ENCODE measurements at places on chromosomes 13 and 19.

- no peak for DNase-seq
Measured at GRCh38 chr19:16334411-16334810, 9.8 kb downstream of the KLF2 start.

GRCh38 chr13:18951412-18951811 is 230.2 kb downstream of the TUBA3C start:
- no peak for DNase-seq

- DNase-seq, result peak; percentile 76
Measured at GRCh38 chr13:31896427-31896826, 135.1 kb upstream of the FRY start.

GRCh38 chr13:110300090-110300815 is 6.7 kb downstream of the COL4A1 start:
- DNase-seq, result no peak

- DNase-seq, result peak; percentile 54
Measured at GRCh38 chr19:15288146-15288963, 44.0 kb downstream of the BRD4 start.

DNA sequence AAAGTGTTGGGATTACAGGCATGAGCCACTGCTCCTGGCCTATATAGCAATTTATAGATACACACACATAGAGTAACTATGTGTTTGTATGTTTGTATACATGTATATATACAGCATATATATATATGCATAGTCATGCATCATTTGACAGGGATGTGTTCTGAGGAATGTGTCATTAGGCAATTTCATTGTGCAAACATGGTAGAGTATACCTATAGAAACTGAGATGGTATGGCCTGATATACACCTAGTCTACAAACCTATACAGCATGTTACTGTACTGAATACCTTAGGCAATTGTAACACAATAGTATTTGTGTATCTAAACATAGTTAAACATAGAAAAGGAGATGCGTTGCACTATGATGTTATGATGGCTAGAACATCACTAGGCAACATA is 53.0 kb upstream of the PCCA start:
- no peak for DNase-seq

DNA sequence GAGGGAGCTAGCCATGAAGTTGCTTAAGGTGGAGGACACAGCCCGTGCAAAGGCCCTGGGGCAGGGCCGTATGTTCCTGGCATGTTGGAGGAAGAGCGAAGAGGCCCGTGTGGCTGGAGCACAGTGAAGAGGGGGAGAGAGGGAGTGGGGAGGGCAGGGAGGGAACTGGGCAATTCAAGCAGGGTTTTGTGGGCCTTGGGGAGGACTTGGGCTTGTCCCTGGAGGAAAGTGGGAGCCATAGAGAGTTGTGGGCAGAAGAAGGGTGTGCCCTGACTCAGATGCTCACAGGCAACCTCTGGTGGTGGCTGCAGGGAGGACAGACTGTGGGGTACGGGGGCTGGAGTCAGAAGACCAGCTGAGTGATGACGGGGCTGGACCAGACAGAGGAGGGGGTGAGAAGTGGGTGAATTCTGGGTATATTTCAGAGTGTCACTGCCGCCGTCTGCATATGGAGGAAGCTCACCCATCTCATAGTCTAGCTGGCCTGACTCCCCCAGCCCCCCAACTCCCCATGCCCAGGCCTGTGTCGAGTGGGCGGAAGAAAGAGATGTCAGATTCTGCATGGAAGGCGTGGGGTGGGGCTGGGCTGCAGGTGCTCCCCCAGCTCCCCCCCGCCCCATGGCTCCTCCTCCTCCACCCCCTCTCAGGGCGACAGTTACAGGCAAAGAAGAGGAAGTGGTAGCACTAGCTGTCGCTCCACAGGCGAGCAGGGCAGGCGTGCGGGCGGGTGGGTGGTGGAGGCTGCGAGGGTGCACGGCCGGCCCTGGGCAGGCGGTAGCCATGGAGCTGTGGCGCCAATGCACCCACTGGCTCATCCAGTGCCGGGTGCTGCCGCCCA is at the start of gene VAV1:
Gene VAV1, plus strand, starts transcription at position 681 of the 838 bp plus-strand sequence. Its CDS starts 100 bp downstream, at position 781.
- no peak for DNase-seq

DNA sequence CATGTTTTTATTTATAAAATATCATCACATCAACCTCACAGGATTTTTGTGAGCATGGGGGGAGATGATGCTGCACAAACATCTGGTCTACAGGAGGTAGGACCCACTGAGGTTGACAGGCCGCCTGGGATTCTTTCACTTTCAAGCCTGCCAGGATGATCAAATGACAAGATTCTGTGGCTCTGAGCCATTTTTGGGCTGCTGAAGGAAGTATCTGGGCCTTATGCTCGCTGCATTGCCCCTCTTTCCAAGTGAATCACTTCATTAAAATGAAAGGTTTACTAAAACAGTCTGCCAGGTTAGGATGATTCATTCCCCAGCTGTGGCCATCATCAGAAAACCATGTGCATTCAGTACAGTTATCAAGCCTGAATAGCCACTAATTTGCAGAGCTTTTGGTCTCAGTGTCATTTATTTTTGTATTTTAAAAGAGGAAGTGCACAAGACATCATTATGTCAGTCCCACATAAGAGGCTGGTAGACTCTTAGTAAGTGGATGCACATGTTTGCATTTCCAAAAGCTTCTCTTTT is 34.4 kb downstream of the STARD13 start:
- DNase-seq, result peak; percentile 99

DNA sequence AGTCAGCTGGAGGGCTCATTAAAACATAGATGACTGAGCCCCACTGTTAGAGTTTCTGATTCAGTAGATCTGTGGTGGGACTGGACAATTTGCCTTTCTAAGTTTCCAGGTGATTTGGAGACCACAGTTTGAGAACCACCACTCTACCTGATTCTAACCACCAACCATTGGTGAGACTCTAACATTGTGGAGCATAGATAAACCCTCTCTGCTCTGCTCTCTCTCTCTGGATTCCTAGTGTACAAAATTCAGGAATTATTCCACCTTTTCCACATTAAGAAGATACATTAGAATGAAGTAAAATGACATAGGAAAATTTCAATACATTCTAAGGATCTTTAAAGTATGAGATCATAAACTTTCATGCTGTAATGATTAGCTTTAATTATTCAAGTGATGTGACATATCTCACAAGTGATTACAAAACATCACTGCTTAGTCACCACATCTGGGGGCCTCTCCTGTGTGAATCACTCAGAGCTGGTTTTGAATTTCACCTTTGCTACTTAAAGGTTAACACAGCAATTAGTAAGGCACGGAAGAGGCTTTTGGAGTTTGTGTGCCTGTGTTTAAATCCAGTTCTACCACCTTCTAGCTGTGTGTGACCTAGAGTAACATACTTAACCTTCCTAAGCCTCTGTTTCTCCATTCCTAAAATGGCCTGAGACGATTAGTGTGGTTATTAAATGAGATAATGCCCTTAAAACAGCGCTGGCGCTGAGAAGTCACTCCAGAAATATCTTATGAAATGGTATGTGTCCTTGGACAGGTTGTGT is 78.5 kb upstream of the NBEA start:
- peak; percentile 92 for DNase-seq

GRCh38 chr13:59750860-59751259 is 412.9 kb downstream of the DIAPH3 start:
- no peak for DNase-seq

DNA sequence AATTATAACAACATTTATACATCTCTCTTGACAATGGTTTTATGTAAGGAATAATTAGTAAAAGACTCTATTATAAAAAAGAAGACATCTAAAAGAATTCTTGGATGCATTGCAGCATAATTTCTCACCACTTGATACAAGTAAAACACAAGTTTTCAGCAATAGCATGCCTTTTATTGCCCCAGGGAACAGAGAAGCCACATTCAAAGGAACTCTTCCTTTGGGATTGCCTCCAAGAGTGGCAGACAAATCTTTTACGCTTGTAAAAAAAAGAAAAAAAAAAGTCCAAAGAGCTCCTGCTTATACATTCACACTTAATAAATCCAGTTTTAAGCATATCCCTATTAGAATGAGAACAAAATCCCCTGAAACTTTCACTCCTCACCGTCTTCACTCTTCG is 2357.8 kb upstream of the PCDH20 start:
- peak; percentile 10 for DNase-seq

GRCh38 chr13:33103457-33103856 is 87.2 kb downstream of the KL start:
- no peak for DNase-seq

- no peak for DNase-seq
Measured at GRCh38 chr13:95480131-95480545, 72.4 kb upstream of the CLDN10 start.

- DNase-seq, result peak; percentile 77
Measured at GRCh38 chr19:11197291-11198174, at the start of gene KANK2. Gene KANK2 (minus strand): TSS chr19:11197545. CDS start chr19:11194511, 3,034 bp downstream.

DNA sequence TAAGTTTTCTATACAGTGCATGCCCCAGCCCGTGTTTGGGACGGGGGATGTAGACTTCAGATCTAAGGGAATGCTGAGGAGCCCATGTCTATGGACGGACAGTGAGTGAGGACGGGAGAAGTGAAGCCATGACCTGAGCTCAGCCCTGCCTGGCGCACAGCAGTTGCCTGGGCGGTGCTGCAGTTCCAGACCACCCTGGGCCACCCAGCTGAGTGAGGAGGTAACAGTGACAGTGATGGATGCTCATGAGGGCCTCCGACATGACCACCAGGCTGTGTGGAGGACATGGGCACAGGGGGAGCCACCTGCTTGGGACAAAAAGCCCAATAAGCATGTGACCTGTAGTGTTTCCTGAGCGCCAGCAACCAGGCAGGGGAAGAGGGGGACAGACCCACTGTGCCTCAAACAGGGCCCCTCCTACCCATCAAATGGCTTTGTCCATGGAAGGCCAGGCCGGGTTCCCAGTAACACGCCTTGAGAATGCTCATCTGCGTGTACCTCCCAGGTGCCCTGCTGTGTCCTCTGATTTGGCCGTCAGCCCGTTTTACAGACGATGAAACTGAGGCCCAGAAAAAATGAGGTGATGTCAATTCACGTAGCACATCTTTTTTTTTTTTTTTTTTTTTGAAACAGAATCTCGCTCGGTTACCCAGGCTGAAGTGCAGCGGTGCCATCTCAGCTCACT is 22.6 kb downstream of the NOSIP start:
- no peak for DNase-seq

DNA sequence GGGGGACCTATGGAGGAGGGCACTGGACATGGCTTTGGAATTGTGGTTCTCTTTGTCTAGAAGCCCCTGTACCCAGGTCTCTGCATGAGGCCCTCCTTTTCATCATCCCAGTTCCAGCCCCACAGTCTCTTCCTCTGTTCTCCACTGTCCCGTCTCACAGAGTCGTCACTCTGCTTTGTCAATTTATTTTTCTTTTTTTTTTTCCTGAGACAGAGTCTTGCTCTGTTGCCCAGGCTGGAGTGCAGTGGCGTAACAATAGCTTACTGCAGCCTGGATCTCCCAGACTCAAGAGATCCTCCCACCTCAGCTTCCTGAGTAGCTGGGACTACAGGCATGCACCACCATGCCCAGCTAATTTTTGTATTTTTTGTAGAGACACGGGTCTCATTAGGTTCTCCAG is 619 bp upstream of the EXOC3L2 start:
- no peak for DNase-seq

- no peak for DNase-seq
Measured at GRCh38 chr19:15159251-15159650, 41.5 kb downstream of the NOTCH3 start.

GRCh38 chr13:100527644-100528043 is 60.9 kb downstream of the GGACT start:
- DNase-seq, result no peak

- DNase-seq, result no peak
Measured at GRCh38 chr13:24748061-24748400, 15.9 kb upstream of the RNF17 start.

- no peak for DNase-seq
Measured at GRCh38 chr13:32849369-32849768, 166.9 kb upstream of the KL start.

DNA sequence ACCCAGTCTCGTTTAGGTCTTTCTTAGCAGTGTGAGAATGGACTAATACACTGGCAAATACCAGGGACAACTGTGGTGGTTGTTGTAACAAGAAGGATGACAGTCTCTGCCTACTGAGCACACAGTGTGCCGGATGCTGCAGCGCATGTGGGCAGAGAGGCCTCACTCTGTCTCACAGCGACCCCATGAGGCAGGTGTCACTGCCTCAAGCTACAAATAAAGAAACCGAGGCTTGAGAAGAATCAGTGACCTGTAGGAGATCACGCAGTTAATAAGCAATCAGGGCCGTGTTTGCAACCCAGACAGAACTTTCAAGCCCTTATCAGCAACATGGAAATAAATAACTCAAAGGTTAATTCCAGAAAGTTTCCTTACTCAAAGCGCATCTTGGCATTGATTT is 40.5 kb upstream of the GAS6 start:
- peak; percentile 60 for DNase-seq

- DNase-seq, result no peak
Measured at GRCh38 chr19:18612772-18613588, at the start of gene TMEM59L. Gene TMEM59L (plus strand): TSS chr19:18612870. CDS start chr19:18612959, 89 bp downstream.

GRCh38 chr13:75919660-75920199 is 283.6 kb downstream of the LMO7 start:
- DNase-seq, result no peak

GRCh38 chr13:30103161-30103840 is 204.1 kb downstream of the KATNAL1 start:
- peak; percentile 51 for DNase-seq

DNA sequence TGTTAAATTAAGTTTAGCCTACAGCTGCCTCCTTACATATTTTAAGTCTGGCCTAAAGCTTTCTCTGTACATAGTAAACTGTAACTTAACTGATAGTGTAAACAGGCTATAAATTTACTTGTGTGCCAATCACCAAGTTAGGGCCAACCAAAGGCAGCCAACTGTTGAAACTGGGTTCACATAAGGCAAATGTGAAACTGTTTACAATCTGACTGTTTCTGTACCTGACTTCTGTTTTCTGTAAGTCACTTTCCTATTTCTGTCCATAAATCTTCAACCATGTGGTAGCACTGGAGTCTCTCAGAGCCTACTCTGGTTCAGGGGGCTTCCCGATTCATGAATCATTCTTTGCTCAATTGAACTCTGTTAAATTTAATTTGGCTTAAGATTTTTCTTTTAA is 103.1 kb downstream of the RAP2A start:
- DNase-seq, result no peak

DNA sequence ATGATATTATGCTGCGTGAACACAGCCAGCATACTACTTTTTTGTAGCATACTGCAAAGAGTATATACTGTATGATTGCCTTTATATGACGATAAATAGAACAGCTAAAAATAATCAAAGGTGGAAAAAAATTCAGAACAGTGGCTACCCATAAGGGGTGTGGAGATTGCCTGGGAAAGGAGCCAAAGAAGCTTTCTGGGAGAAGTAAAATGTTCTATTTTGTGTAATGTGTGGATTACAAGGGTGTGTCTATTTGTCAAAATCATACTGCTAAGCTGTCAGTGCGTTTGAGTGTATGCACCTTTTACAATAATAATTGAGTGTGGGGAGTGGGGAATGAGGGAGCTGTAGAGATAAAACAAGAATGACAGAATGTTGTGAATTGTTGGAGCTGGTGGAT is 45.2 kb upstream of the MTIF3 start:
- no peak for DNase-seq
